ENCODE measurements at places on chromosomes 3 and 15.

GRCh38 chr3:105729667-105730066, 139.1 kb downstream of the CBLB start:
- no peak for DNase-seq

DNA sequence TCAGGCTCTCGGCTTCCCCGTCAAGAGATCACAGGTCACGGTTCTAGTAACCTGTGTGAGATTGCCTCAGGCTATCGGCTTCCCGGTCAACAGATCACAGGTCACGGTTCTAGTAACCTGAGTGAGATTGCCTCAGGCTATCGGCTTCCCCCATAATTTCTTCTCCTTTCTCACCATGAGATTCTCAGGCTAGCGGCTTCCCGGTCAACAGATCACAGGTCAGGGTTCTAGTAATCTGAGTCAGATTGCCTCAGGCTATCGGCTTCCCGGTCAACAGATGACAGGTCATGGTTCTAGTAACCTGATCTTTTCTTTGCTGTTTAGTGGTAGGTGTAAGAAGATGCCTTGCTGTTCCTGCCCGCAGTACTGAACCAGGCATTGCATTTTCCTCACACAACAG, 418.2 kb upstream of the ZNF717 start:
- DNase-seq: no peak

DNA sequence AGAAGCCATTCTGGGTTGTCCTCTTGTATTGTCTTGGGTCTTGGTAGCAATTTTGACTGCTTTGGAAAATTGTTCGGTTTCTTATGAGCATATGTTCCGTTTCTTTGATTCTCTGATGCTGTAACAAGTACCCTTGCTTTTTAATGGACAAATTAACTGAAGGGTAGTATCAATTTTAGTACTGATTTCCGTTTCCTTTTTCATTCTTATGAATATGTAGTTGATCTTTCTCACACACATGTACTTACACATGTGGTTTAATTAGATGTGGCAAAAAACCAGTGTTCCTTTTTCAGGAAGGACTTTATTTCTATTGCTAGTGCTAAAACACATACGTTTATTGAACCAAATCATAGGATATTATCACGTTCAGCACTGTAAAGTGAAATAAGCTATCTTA, 119.1 kb downstream of the TCF12 start:
- DNase-seq: no peak

DNA sequence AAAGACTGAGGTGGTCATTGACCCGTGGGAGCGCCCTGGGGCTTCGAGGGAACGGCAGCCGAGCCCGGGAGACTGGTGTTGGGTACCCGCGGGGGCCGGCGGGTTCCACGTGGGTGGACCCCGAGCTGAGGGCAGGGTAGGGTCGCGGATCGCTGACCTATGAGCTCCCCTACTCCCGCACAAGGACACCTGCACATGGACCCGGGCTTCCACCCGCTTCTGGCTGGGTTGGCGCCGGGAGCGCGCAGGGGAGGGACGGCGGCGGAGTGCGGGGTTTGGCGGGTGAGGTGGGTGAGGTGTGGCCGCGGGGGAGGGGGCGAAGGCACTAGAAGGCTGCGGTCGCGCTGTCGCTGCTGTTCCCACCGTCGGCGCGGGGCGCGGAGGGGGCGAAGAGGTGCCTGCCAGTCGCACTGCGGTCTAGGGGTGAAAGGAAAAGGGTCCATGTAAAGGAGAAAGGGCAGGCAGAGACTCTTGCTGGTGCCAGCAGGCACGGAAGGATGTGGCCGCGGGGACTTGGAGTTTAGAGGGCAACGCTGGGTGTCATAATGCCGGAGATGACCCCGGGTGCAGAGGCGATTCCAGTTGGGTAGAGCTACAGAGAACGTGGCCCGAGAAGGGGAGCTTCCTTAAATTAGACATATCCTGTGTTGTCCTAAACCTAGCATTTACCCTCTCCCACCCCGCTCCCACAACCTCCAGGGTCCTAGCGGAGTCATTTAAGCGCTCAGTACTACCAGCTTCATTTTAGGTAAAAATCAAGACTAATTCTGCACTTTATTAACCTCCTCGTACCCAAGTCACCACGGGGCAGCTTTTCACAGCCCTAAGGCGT, 245.9 kb upstream of the TOPAZ1 start:
- DNase-seq: no peak

DNA sequence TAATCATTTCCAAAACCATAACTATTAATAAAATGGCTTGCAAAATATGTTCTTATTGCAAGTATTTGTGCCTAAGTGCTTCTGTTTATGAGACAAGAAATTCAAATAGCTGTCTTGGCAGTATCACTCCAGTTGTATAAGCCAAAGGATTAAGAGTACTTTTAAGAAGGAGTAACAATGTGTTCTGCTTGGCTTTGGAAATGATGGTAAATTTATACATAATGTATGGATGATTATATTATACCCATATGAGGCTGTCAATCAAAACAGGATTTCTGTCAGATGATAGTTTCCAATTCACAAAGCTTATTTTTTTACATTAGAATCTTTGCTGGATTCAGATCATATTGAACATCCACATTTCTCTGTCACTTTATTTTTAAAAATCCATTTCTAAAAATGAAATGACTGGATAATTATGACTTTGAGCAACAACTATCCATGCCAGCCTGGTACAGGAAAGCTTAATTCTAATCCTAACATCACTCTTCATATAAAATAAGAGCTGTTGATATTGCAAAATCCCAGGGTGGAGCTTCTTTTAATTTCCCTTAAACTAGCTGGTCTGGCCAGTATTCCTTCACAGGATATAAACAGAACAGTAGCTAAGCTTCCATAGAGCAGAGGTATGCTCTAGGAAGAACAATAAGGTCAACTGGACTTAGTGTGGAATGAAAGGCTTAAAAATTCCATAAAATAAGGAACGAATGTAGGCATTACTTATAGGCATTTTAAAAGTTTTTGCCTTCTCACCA, 30.0 kb upstream of the ZNF280D start:
- no peak for DNase-seq

- DNase-seq: no peak
Observed at GRCh38 chr3:11236588-11237461, 35.4 kb upstream of the ATG7 start.

GRCh38 chr3:127028781-127029657, 46.1 kb downstream of the PLXNA1 start:
- DNase-seq: no peak

DNA sequence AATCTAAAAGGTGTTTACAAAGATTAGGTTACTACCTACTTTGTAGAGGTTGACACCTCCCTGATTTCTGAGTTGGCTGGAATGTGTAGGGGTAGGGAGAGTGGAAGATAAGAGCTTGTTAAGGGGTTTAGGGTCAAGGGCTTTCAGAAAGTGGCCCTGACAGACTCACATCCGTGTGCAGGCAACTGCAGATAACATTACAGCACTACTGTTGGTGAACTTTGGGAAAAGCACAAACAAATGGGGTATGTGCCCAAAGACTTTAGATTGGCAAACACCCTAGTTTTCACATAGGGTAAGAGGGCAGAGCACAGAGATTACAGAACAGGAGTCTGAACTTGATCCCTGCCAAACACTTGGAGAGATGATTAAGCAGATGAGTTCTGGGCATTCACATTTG, 375.7 kb downstream of the EPHB1 start:
- no peak for DNase-seq

- no peak for DNase-seq
Observed at GRCh38 chr3:62416144-62416543, 42.8 kb upstream of the FEZF2 start.

GRCh38 chr3:125353659-125354058, 21.5 kb downstream of the ZNF148 start:
- no peak for DNase-seq

GRCh38 chr15:39713846-39714245, 68.8 kb downstream of the FSIP1 start:
- no peak for DNase-seq

DNA sequence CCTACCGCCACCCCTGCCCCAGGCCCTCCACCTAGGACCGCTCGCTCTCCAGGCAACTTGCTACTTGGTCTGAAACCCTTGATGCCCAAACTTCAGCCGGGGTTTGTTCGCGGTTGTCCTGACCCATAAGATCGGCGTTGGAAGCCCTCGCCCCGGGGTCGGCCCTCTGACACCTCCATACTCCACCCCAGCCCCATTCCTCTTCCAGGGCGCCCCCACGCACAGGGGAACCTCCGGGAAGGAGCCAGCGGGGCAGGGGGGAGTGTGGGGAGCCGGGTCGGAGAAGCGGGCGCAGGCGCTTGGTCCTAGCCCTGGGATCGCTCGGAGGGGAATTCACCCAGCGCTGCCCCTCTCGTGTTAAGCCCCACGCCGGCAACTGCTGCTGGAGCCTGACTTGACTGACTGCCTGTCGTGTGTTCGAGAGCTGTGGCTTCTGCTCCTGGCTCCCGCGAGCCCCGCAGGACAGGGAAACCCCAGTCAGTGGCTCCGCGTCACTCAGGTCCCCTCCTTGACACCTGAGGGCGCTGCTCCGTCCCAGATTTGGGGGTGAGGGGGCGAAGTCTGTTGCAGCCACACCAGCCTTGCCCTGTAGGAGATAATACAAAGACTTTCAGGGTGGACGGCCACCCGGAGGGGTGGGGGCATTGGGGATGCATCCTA, 675 bp downstream of the RYR3 start:
- DNase-seq: no peak

DNA sequence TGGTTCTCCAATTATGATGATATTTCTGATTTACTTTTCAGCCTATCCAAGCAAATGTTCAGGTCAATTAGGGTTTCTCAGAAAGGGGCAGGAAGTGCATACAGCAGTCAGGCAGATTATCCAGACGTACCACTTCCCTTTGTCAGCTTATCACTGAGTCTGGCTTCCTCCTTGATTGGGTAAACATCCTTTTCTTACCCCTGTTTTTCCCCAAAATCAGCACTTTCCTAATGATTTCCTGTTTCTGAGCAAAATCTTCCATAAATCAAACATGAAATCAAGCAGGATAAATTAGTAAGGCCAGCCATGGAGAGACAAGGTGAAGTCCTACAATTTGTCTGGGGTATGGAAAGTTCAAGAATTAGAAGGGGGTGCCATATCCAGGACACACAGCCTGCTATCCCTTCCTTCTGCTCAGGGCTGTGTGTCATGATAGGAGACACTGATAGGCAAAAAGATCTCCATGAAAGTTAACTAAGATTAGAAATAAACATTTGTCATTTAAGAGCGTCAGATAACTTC, 29.0 kb downstream of the ADIPOQ start:
- DNase-seq: no peak

DNA sequence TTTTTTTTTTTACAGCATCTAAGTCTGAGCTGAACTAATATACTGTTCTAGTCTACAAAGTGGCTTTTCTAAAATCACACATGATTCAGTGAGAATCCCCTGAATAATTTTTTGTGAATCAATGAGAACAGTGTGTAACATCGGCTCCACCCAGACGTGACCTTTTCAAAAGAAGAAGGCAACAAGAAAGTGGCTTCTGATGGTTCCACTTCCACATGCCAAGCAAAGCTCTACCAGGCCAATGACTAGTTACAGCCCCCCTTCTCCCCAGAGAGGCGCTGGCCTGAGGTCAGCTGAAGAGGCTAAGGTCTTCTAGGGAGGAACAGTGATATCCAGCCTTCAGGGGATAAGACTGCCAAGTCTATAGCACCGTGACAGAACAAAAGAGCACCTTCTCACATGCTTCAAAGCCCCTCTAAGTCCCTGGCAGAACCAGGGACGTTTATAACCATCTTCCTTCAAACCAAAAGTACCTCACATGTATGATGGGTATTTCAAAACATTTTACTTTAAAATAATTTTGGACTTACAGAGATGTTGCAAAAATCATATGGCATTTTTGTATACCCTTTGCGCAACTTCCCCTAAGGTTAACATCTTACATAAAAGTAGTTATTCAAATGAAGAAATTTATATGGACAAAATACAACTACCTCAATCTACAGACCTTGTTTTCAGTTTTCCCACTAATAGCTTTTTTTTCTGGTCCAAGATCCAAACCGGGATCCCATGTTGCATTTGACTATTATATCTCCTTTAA, 177.9 kb downstream of the OSBPL10 start:
- no peak for DNase-seq

GRCh38 chr3:1962396-1963088, 136.1 kb upstream of the CNTN4 start:
- no peak for DNase-seq

DNA sequence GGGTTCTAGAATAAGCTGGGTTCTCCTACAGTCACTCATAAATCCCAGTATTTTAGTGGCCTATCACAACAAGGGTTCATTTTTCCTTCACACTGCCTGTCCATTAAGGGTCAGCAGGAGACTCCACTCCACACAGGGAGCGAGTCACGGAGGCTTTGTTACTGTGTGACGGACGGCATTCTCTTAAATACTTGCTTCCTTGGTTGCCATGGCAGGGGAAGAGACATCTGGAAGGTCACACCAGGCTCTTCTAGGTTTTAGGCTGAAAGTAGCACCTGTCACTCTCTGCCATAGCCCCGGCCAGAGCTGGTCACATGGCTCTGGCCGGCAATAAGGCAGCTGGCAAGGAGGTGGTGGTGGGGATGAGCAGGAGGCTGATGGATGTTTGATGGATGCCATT, 89.4 kb upstream of the ANKRD34C start:
- no peak for DNase-seq

DNA sequence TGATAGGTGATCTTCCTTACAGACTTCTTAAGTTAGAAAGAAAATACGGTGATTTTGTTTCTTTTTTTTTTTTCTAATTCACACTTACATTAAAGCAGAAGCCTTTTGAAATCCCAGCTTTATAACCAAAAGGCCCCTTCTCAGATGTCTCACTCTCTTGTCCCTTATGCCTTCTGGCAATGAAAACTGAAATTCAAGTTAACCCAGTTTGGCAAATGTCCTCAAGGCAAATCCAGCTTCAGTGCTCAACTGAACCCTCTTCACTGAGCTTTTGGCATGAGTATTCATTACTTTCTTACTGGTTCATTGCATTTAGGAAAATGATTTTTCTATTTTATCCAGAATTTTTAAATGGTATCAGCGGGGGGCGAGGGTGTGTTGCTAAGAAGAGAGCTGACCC, 17.0 kb downstream of the PLCH1 start:
- no peak for DNase-seq

GRCh38 chr3:141851411-141851810, 25.0 kb upstream of the ATP1B3 start:
- DNase-seq: no peak

- no peak for DNase-seq
Observed at GRCh38 chr3:16366581-16366980, 101.6 kb downstream of the OXNAD1 start.

All from 8988T (cell line).